ENCODE measurements at places on chromosomes 3 and 15. TPM values are rescaled to one million over a fixed set of nuclear protein-coding genes. Genes with fewer than 3 reads are reported as not detected.

The ADAMTS9 gene
- 2.7 TPM for total RNA-seq

The COL6A5 gene
- total RNA-seq = not detected

DNA sequence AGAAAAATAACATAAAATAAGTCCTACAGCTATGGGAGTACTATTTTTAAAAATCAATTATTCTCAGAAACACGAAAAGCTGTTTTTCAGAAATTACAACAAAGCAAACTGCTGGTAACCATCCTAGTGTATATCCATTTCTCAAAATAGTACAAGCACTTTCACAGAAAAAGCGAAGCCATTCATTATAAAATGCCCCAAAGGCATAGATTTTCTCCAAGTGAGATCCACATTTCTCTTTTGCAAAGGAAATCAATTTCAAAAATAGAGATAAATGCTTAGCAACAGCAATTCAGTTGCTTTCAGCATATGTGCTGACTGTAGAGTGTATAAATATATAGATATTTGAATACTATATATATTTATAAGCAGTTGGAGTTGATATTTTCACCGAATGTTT is 1266.3 kb downstream of the SI start:
- H3K4me1 ChIP-seq = no peaks in the 10 kb centered on the region
- no peaks in the 10 kb centered on the region for H3K36me3 ChIP-seq
- H3K27me3 ChIP-seq = no peaks in the 10 kb centered on the region
- no peak for DNase-seq
- no peak overlapping the region for H3K27ac ChIP-seq

GRCh38 chr15:41884458-41884857 is 9.4 kb downstream of the SPTBN5 start:
- no peaks in the 10 kb centered on the region for H3K36me3 ChIP-seq
- no peaks in the 10 kb centered on the region for H3K4me1 ChIP-seq
- no peak overlapping the region for H3K27ac ChIP-seq

GRCh38 chr15:67736810-67737209 is 88.5 kb upstream of the SKOR1 start:
- DNase-seq = no peak
- H3K4me1 ChIP-seq = no peaks in the 10 kb centered on the region
- H3K27ac ChIP-seq = no peak overlapping the region

GRCh38 chr3:189900578-189900977 is 220.1 kb downstream of the P3H2 start:
- H3K27ac ChIP-seq = no peak overlapping the region
- H3K4me3 ChIP-seq = no peak overlapping the region

DNA sequence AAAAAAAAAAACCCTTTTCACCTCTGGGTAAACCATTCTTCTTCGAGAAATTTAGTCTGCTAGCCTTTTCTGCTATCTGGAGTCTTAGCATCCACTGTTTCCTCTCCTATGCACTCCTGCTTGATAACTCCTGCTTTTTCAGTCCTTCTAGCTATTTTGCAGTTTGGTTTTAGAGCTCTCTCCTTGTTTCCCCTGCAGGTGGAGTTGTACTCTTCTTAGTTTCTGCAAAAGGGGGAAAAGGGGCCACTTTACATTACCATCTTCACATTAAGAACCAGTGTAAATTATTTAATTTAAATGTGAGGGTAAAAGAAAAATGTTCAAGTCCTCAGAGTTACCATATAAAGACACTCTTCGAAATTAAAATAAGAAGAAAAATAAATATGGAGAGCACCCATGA is 23.6 kb upstream of the MYLK start:
- H3K4me3 ChIP-seq = no peak overlapping the region
- no peak for DNase-seq
- no peak overlapping the region for H3K27ac ChIP-seq
- no peaks in the 10 kb centered on the region for H3K36me3 ChIP-seq

- DNase-seq = no peak
- no peaks in the 10 kb centered on the region for H3K36me3 ChIP-seq
- H3K27ac ChIP-seq = no peak overlapping the region
- H3K4me3 ChIP-seq = no peak overlapping the region
- no peaks in the 10 kb centered on the region for H3K27me3 ChIP-seq
Measured at GRCh38 chr3:26358405-26358804, 264.2 kb upstream of the LRRC3B start.
